ENCODE measurements at places on chromosomes 16 and 17.

DNA sequence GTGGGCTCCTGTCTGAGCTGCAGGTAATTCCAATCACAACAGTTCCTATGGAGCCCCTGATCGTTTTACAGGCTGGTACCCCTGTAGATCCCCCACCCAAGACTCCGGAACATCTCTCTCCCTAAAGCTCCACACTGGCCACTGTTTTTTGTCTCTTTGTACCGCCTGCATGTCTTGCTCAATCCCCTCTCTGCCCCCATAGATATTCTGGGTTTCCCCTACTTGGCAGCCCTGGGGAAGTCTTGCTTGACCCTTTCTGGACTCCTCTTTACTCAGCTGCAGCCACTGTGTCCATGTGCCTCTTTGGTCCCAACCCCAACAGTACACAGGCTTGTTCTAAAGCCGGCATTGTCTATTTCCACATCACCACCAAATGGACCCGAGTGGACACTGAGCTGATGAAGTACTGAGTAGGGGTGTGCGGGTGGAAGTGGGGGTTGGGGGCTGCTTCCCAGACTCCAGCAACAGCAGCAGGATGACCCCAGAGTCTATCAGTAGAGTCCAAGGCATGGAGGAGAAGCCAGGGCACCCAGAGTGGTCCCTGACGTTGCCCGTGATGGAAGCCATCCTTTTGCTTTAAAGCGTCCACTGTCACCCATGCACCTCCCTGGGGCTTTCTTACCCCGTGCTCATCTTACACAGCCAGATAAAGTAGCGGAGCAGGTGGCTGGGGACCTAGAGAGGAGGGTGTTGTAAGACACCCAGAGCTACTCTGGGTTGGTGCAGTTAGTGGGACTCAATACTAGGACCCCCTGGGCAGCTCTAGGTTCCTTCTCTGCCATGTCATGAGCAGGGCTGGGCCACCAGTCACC is 6.4 kb downstream of the CD300LB start:
- DNase-seq = no peak

DNA sequence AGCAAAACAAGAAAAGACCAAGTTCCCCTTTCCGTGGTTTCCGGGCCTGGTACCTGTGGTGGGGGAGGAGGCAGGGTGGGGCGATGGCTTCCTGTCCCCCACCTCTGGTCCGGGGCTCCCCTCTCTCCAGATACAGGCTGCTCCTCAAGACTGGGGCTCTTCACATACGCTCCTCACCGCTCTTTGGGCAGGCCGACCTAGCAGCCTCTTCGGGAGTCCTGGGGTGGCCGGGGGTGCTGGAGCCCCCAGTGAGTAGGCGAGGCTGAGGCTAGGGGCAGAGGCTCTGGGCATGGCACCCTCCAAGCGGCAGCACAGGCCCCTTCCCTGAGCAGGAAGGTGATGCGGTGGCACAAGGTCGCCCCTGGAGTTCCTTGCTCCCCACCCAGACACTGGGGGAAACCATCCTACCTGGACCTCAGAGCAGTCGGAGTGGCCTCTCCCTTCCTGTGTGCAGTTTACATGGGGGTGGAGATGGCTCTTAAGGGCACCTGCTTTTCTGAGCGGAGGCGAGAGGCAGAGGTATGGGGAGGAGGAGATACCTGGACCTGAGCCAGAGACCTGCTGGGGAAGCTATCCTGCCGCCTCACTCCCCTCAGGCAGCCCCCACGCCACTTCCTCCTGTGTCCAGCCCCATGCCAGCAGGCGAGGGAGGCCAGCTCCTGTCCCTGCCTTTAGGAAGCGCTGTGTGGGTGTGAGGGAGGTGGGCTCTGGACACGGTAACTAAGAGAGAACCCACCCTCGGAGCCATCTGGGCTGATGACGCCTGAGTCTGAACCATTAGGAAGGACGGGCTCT is 891 bp downstream of the CORO1A start:
- no peak for DNase-seq

DNA sequence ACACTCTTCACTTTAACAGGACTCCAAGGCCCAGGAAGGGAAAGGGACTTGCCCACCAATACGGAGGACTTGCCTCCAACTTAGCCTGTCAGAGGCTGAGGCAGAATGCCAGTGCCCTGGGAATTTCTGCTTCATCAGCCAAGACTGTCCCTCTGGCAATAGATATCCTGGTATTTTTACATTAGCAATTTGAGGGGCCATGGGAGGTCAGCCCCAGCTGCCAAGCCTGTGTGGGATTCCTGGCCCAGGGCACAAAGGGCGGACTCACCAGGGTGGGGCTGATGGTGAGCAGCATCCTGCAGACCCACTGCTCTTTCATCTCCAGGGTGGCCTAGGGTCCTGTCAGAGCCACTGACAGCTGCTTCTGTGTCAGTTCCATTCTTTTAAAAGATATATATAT is 78.3 kb upstream of the CIBAR2 start:
- no peak for DNase-seq

DNA sequence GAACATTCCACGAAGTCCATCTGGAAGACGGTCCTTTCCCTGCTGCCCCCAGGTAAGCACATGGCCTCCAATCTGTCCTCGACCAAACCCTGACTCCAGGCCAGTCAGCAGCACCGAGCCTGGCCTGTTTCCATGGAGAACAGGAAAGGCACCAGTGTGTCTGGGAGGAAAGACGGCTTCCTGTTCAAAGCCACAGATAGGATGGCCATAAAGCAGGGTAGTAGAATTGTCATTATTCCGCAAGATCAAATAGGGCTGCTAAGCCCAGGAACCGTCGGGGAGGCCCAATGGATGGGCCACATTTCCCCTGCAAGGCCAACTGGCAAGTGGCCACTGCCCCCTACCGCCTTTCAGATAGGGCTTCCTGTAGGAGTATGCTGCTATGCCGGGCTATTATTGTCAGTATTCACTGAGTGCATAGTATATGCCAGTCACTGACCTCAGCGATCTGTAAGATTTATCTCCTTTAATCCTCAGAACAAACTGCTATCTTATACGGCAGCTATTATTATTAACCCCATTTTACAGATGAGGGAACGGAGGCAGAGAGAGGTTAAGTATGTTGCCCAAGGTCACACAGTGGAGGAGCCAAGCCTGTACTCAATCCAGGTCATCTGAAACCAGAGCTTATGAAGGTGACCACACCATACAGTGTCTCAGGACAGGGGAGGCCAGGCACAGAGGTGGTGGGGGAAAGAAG is 23.0 kb upstream of the PLCG2 start:
- no peak for DNase-seq

DNA sequence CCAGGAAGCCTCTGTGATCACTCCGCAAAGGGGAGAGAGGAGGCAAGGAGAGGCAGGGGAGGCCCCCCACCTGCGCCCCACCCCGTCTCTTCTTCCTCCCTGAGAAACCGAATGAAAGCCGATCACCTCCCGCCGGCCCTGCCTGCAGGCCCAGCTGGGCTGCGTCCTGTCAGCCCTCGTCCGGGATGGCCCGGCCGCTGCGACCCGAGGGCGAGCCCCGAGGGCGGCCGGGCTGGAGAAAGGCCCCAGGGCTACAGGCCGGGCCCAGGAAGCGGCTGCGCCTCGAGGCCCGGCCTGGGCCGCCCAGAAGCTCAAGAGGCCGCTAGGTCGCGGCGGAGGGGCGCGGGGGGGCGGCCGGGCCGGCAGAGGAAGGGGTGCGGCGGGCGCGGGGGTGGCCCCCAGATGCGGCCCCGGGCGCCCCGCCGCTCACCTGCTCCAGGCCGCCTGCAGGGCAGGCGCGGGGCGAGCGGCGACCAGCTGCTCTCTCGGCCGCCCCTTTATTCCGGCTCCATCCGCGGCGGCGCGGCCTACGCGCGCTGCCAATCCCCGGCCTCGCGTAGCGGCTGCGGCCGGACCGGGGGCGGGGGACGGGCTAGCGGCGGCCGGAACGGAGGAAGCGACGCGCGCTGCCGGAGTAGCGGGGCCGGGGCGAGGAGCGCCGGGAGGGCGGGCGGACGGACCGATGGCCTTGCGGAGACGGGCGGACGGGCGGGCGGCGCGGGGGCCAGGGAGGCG is at the start of gene ZNF319:
ZNF319 (minus strand) TSS at position 702 of the 735 bp plus-strand sequence. CDS start 2,407 bp downstream, outside the sequence.
- DNase-seq = peak; percentile 17

DNA sequence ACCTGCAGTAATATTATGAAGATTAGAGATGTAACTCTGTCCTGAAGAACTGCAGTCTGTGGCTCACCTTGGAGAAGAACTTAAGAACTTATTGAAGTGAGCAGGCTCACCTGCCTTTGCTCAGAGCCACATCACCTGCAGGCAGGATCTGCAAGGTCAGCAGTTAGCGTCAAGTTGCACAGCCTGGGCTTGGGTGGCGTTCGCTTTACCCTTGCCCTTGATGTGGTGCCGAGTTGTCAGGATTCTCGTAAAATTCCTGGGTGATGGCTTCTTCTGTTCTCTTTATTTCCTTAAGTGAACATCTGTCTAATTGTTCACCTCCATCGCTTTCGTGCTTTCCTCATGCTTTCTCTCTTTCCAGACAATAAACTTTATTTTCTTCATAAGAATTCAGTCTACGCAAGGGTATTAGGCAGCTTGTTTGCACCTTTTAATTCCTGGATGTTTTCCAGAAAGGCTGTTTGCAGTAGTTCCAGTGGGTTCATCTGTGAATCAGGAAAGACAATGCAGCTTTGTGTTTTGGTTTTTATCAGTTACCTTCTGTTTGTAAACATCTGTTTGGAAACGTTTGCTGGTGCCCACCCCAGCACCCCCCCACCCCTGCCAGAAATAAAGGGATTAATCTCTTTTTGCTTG is 254.3 kb downstream of the WWOX start:
- no peak for DNase-seq

DNA sequence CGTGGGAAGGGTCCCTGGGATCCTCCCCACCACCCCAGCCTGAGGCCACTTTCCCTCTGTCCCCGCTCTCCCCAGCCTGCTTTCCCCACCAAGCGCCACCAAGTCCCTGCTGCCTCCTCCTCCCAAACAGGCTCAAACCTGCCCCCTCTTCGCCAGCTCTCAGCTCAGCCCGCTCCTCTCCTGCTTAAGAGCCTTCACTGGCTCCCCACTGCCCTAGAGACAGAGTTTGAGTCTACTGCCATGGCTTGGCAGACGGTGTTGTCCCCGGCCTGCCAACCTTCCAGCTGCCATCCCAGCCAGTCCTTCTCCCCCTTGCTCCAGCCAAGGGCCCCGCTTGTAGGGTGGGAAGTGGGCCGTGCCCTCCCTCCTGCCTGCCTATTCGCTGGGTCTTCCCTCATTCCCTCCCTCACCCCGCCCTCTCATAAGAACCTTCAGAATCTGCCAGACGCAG is 11.1 kb downstream of the IL4R start:
- DNase-seq = no peak

DNA sequence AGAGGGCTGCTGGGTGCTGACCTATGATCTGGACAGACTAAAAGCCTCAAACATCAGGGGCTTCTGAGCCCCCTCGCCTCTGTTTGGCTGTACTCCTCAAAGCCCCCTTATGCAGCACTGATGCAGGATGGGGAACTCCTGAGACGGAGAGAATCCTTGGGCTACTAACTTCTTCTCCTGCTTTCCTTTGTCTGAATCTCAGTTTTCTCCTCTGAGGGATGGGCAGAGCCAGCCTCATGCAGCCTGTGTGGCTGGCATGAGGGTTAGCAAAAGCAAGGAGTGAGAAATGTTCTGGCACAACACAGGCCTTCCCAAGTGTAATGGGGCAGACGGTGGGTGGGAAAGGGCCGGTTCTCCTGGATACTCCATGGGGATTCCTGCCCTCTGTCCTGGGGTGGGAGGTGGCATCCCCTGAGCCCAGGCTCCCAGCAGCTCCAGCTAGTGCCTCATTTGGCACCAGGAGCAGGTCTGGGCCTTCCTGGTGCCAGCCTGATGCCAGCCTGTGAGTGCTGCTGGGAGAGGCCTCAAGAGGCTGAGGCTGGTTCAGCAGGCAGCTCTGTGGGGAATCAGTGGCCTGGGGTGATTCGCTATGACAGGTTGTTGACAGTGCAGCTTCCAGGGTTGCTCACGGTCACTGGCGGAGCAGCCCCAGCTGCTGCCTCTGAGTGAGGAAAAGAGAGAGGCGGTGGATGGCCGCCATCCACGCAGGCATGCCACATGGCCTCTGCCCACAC is 4.0 kb upstream of the BRD7 start:
- DNase-seq = peak; percentile 72

GRCh38 chr17:36131421-36131820 is 27.8 kb downstream of the CCL4 start:
- DNase-seq = no peak

GRCh38 chr16:57297856-57298255 is 13.4 kb upstream of the PLLP start:
- DNase-seq = no peak

GRCh38 chr16:49287572-49287971 is 5.9 kb upstream of the CBLN1 start:
- DNase-seq = no peak

DNA sequence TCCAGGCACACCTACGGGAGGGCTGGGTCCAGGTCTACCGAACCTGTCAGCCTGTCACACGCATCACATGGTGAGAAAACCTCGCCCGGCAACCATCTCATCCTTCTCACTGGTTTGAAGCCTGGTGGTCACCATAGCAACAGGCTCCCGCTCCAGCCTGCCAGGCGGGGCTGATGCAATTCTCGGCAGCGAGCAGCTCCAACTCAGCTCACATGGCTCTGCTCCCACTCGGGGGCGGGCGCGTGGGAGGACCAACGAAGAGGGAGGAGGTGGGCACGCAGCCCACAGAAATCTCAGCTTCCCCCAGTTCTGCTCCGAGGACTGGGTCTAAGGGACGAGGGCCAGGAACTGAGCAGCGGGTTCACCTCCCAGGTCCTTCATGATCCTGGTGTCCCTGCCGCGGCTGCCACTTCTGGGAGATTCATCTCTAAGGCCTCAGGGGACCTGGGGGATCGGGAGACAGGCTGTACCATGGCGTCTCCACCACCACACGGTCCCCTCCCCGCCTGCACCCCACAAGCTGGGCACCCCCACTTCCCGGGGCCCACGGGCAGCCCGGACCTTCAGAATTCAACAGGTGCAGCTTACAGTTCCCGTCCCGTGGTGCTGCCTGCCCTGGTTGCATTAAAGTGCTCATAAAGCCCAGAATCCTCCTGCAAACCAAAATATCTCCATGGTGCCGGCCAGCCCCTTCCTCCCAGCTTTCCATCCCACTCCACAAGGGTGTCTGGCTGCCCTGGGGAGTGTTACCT is 25.8 kb downstream of the ABR start:
- peak; percentile 27 for DNase-seq

- DNase-seq = no peak
These were observed 53.9 kb upstream of the MRC2 start for GRCh38 chr17:62573480-62574117.

- DNase-seq = no peak
These were observed 263.8 kb upstream of the ELAC2 start for GRCh38 chr17:13281626-13282025.

GRCh38 chr16:28935924-28936783 is 4.4 kb downstream of the CD19 start:
- DNase-seq = peak; percentile 70

DNA sequence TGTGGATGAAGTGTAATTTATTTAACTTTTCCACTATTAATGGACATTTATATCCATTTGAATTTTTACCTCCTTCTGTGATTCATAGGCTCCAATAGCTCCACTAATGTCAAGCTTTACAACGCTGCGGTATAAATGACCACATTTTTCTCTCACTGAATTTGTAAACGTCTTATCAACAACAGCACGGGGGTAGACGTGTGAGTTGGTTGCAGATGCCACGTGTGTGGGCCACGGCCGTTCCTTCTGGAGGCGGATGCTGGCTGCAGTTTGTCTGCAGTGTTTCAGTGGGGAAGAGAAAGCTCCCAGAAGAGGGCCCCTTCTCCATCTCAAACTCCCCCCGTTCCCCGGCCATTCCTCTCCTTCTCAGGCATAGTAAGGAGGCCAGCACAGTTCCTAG is 68.2 kb upstream of the XYLT1 start:
- no peak for DNase-seq
